ENCODE measurements at places on chromosomes 11 and 22.

- DNase-seq: no peak
Observed at GRCh38 chr11:123111465-123111864, 49.5 kb upstream of the HSPA8 start.

- no peak for DNase-seq
Observed at GRCh38 chr11:31412946-31413345, 43.3 kb downstream of the DNAJC24 start.

- no peak for DNase-seq
Observed at GRCh38 chr11:57547854-57548377, 10.5 kb downstream of the SMTNL1 start.

GRCh38 chr22:47332246-47332980 is 570.0 kb downstream of the TBC1D22A start:
- DNase-seq: no peak

All from GM12864 (cell line).